ENCODE measurements at places on chromosomes 2 and 18.

DNA sequence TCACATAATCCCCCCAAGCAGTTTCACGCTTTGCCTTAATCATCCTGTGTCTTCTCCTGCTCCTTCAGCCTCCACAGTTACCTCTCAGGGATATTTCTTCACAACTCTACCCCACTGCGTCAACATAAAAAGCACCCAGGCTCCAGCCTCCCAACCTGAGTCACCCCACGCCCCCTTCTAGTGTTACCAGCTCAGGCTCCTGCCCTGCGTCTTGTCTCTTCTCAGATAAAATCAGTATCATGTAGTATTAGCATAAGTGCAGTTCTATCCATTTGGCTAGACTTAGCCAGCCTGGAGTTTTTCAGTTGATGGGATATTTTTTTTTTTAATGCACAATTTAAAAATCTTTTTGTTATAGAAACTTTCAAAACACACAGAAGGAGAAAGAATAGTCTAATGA, 9.6 kb upstream of the PELI1 start:
- DNase-seq = no peak

GRCh38 chr2:33949371-33949770, 350.3 kb upstream of the FAM98A start:
- DNase-seq = no peak

DNA sequence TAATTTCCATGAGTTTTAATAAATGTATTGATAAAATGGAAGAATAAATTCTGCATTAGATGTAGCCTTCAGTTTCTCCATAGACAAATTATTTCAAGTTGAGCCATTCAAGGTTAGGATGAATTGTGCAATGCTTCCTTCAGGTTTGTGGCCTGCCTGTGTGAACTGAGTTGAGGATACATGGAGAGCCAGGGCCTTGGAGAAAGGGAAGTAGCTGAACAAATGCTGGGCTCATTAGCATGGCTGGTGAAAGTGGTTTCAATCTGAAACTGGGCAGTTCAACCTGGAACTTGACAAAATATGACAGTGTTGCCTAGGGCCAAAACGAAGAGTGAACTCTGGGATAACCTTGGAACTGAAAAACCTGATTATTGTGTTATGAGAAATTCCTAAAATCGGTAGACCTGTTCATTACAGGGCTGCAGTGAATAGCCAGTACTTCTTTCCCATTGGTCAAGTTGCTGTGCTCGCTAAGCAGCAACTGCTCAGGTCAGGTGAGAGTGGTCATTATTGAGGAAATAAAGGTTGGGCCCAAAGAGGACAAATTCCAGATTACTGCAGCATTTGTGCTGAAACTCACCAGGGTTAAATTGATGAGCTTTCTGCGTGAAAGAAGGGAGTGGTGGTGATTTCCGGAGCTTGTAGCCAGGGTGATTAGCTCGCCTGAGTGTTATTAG, 12.7 kb downstream of the INPP1 start:
- no peak for DNase-seq

DNA sequence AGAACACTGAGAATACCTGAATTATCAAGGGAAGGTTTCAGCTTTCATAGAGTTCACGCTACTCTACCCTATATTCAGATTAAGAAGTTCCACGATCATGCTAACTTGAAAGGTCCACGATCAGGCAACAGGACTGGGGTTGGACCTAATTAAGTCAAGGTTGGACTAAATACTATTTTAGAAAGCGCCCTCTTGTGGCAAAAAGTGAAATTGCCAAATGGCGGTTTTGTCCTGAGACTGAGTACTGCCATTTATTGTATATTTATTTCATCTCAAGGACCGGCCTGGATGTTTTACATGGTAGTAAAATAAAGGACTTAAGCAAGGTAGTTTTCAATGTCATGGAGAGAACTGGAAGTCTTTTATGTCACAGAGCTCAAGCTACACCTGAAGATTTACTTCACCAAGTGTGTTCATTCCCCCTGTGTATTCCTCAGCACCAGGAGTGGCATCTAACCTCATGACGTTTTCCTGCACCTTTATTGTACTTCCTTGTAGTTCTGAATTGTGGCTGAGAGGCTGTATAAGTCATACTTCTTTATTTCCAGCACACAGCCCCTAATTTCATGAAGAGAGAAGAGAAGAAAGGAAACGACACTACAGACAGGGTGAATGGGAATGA, 56.8 kb downstream of the SRD5A2 start:
- DNase-seq = no peak

DNA sequence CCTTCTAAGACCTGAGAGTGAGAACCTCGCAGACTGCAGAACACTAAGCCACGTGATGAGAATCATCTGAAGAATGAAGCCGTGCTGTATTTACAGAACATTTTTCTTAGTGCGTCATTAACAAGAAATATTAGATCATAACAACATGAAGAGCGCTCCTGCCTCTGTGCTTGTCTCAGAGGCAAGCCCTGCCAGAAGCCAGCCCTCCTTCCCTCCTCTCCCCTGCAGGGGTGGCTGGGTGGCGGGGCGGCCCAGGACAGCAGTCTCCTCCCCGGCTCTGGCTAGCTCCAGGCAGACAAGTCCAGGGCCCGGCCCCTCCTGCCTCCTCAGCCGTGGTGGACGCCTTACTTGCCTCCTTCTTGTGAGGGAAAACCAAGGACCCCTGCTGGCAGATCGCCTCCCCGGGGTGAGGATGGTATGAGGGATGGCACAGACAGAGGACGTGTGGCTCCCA, 262.7 kb downstream of the TWIST2 start:
- no peak for DNase-seq

- peak; percentile 16 for DNase-seq
Observed at GRCh38 chr2:1675633-1676032, 68.7 kb downstream of the PXDN start.

DNA sequence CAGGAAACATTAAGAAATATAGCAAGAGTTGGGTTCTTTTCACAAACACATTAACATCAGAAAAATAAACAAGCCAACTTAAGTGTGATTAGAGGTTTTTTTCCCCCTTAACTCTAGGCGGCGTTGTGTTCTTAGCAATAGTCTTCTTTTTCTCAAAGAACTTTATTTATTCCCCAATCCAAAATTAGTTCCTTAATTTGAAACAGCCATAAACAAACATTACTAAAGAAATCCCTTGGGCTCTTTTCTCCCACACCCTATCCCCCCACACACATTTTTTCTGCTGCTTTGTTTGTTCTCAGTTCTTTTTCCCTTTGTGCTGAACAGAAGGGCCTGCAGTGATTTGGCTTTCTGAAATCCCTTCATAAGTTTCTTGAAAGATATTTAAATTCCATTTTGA, 13.2 kb upstream of the MYO1B start:
- no peak for DNase-seq

GRCh38 chr2:12932192-12932591, 215.5 kb downstream of the TRIB2 start:
- no peak for DNase-seq

- no peak for DNase-seq
Observed at GRCh38 chr2:162509288-162509968, 165.5 kb downstream of the GCA start.

- no peak for DNase-seq
Observed at GRCh38 chr2:233473386-233473791, 93.2 kb downstream of the USP40 start.

DNA sequence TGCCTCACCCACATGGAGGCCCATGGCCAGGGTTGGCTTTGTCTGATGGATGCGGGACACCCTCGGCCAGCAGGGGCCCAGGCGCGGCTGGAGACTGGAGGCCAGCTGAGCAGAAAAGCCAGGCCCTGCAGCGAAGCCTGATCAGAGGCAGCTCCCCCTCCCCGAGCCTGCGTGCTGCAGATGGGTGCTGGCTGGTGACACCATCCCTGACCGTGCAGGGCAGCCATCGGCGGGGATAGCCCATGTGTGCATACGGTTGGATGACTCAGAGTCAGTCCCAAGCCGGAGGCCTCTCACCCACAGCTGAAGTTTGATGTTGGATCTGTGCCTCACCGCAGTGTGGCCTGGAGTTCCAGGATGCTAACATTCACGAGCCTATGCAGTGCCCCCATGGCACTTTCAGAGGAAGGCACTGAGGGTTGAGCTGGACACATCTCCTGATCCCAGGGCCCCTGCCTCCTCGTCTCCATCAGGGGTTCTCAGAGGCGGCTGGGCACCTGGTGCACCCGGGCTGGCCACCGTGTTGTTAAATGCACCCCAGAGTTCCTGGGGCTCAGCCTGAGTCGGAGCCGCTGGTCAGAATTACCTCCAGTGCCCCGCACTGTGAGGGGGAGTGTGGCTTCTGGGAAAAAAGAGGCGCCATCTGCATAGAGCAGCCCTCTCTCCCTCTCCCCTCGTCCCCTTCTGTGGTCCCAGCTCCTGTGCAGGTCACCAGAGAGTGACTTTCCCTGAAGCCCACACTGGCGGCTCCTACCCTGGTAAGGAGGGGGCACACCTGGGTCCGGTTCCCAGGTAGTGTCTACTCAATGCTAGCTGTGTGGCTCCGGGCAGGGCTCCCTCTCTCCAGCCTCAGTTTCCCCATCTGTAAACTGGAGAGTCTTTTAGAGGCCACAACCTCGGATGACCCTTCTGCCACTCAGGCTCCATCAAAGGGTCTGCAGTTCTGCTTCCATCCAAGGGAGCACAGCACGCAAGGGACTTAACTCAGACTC, 19.4 kb upstream of the KIF1A start:
- DNase-seq = no peak

- no peak for DNase-seq
Observed at GRCh38 chr2:134206031-134206430, 47.8 kb upstream of the MGAT5 start.

All from femur (tissue), 1 donor.